Hematopoietic multipotent progenitor cell treated with erythropoietin and hydrocortisone succinate and interleukin-3 and kit ligand, for 17 days (in vitro differentiated cells): ENCODE measurements at places on chromosomes 4 and X.

- DNase-seq, result no peak
Observed at GRCh38 chr4:185357733-185358440, 37.8 kb downstream of the LRP2BP start.

GRCh38 chr4:113678641-113679040, 82.9 kb downstream of the CAMK2D start:
- DNase-seq, result no peak

- DNase-seq, result no peak
Observed at GRCh38 chrX:46380148-46380752, 165.0 kb downstream of the ZNF674 start.

GRCh38 chrX:38221391-38221929, 789 bp upstream of the SRPX start:
- DNase-seq, result no peak

DNA sequence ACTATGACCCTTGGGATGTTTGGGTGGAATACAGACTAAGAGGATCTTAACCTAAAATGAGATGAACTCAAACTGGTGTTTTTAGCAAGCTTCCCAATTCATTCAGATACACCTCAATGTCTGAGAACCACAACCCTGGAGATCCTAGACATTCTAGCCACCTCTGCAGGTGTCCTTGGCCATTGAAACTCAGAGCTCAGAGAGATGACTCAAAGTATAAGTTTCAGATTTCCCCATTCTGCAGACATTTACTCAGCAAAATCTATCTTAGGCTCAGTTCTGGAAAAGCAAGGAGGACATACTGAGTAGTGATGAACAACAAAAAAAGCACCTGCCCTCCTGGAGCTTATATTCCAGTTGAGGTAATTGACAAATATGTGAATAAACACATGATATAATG, 47.8 kb downstream of the COMMD8 start:
- no peak for DNase-seq
